Fibroblast of skin of right quadriceps (primary cell): ENCODE measurements at places on chromosomes 7 and 10.
A peak's percentile ranks its signal among the peaks of the same experiment; 100 is the strongest.

GRCh38 chr10:73859428-73859783, 14.9 kb downstream of the CAMK2G start:
- DNase-seq, result no peak

DNA sequence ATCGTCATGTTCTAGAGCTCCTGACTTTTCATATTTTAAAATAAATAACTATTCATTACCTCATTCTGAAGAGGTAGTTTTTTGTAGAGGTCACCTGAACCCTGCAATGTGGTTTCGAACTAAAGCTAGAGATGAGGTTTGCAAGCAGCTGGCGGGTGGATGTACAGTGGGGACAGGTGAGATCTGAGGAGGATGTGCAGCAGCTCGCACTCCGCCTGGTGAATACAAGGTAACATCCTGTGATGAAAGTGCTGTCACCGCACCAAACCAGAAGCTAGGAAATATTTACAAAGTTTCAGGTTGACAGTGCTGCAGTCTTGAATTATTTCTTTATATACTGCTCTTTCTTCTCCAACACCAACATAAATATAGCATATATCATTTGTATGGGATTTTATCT, 26.5 kb downstream of the NDUFB2 start:
- no peak for DNase-seq

GRCh38 chr10:60896810-60897209, 47.2 kb downstream of the RHOBTB1 start:
- no peak for DNase-seq

DNA sequence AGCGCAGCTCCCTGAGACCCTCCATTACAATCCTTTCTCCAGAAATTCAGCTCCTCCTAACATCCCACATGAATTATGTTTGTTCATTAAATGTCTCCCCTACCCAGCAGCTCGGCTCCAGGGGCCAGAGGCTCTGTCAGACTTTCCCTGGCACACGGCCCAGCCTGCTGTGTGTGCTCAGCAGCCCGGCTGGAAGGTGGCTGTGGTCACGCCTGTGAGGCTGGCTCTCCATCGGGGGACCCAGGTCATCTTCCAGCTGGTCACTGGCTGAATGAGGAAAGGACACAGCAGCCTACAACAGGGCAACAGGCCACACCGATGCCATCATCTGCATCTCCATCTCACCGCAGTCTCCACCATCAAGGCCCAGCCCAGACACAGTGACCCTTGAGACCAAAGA, 219.8 kb downstream of the MAD1L1 start:
- peak; percentile 65 for DNase-seq

- no peak for DNase-seq
Observed at GRCh38 chr7:68020102-68020501, 1023.5 kb downstream of the TYW1 start.

DNA sequence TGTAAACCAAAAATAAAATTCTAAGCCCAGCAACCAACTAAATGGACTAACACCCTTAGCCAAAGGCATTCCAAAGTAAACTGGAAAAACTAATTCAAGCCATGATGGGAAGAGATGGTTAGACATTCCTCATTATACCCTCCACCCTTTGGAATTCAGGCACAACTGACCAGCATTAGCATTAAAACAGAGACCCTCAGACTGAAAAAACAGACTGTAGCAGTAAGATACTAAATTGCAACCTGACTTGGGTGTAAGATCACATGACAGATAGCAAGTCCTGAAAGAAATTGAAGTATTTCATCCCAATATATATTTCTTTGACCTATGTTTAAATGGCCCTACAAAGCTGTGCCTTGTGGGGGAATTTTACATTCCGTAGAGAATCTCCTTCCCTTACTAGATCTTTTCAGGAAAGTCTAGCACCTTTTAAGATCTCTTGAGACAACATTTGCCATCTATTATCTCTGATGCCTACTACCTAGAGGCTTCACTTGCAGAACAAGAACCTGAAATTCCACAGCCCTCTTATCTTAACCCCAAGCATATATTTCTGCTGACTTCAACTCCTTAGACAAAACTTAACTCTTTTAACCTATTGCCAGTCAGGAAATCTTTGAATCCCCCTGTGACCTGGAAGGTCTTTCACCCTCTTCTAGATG, 750.2 kb upstream of the IGFBP3 start:
- no peak for DNase-seq

DNA sequence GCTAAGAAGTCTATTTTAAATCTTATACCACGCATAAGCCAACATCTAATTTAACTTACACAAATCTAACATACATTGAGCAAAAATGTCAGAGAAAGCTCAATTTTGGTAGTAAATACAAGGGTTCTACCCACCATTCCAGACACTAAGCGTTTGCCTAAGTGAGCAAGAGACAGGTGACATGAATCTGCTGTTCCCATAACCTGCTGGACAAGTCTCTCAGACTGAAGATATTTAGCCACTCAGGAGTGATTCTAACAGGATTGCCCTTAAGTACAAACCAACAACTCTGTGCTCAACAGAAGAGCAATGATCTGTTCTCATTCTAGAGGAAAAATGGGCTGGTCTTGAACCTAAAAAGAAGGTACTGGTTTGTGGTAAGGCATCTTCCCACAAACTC, 18.8 kb downstream of the EZH2 start:
- DNase-seq, result no peak

- DNase-seq, result no peak
Observed at GRCh38 chr7:151666886-151667285, 147.2 kb upstream of the RHEB start.

- DNase-seq, result no peak
Observed at GRCh38 chr7:2717293-2718261, 29.6 kb downstream of the AMZ1 start.

GRCh38 chr10:132518572-132519381, 18.8 kb upstream of the INPP5A start:
- DNase-seq, result no peak

DNA sequence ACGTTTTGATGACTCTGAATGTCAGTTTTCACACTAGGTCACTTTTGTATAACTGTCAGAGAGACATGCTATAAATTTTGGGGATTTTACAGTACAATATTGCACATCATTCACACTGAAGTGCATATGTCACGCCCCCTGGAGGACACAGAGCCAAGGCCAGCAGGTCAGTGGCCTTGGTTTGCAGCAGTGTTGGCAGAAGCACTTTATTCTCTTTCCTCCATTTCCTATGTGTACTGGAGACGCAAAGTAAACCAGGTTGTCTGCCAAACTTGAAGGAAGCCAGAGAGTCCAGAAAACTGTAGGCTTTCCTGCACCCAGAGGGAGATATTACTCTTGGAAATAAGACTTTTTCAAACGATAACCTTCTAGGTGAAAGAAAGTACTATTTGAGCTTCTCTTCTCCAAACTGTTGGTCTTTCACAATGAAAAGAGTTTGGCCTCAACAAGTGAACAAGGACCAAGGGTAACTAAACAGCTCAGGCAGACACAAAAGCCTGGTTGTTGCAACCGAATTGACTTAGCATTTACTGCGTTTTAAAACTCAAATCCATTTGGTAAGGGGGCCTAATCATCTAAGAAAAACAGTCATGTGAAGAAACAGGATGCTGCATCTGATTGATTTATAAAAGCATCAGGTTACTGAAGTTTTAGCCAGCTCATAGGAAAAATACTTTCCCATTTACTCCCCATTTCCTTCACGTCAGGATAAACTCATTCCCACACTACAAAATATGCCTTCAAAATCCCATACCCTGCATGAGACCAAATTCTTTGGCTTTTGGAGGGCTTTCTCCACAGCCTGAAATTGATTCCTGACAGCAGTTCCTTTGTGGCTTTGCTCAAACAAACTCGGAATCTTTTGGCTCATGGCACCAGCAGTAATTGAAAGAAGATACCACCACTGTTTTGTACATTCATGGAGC, 83.0 kb upstream of the SEC61G start:
- DNase-seq, result peak; percentile 94

DNA sequence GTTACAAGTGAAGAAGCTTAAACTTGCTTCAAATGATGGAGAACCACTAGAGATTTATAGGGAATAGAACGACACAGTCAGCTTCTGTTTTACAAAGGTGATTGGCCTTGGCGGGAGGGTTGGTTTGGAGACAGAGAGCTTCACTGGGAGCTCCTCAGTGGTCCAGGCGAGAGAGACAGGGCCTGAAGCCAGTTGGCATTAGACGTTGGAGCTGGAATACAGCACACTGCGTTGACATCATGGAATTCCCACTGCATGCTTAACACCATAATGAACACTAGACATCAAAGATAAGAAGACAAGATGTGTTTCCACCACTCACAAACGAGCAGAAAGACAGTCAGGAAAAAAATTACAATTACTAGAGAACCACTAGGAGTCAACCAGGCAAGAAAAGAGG, 67.8 kb downstream of the TBXAS1 start:
- DNase-seq, result no peak

GRCh38 chr10:69504576-69505250, 53.4 kb downstream of the TSPAN15 start:
- DNase-seq, result no peak

DNA sequence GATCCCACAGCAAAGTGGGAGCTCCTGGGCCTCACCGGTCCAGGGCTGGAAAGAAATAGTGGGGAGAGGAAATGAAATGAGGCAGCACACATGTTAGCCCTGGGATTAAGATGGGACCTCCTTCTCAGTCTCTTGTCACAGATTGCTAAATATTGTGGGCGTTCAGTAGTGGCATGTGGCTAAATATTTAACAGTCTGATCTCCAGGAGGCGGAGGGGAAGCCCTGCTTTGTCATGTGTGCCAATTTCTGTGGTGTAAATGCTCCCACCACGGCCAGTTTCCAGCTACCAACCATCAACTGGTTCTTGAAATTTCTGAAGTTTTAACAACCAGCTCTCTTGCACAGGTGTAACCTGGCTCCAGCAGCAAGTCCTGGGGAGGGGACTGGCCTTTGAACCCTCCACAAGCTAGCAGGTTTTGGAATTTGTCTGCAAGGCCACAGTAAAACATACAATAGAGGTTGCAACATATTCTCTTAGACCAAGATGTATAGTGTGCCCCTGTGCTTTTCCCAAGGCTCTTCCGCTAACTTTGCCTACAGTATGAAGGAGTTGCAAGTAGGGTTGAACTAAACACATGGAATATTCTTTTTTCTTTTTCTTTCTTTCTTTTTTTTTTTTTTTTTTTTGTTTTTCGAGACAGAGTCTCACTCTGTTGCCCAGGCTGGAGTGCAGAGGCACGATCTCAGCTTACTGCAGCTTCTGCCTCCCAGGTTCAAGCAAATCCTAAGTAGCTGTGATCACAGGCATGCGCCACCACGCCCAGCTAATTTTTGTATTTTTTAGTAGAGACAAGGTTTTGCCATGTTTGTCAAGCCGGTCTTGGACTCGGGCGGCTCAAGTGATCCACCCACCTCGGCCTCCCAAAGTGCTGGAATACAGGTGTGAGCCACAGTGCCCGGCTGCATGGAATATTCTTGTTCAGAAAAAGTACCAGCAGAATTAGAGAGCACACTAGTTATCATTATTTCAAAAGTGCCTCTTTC, 103.1 kb upstream of the PCBD1 start:
- DNase-seq, result no peak

DNA sequence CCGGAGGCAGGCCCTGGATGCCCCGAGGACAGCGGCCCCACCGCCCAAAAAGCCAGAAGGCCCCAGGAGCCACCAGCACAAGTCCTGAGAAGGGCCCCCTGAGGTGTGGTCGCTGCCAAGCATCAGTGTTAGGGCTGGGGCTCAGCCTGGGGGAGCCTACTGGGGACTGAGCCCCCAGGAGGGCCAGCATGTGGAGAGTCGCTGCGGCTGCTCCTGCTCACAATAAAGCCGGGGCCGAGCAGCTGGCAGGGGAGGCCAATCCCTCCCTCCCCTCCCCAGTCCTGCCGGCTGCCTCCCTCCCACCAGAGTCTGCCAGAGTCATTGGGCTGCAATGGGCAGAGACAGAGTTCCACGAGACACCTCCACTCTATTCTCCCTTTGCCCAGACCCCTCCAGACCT, 3.1 kb upstream of the ASIC3 start:
- no peak for DNase-seq

GRCh38 chr7:375321-375831, 85.4 kb downstream of the FOXL3 start:
- DNase-seq, result no peak

GRCh38 chr7:84384417-84384816, 189.8 kb upstream of the SEMA3A start:
- no peak for DNase-seq

GRCh38 chr7:55185321-55185802, 166.5 kb downstream of the EGFR start:
- no peak for DNase-seq

DNA sequence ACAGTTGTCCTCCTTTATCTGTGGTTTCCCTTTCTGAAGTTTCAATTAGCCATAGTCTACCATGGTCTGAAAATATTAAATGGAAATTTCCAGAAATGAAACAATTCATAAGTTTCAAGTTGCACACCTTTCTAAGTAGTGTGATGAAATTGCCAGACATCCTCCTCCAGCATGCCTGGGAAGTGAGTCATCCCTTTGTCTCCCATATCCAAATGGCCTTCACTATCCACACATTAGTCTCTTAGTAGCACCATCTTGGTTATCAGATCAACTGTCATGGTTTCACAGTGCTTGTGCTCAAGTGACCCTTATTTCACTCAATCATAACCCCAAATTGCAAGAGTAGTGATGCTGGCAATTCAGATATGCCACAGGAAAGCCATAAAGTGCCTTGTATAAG, 83.4 kb upstream of the PPP1R9A start:
- DNase-seq, result peak; percentile 71

DNA sequence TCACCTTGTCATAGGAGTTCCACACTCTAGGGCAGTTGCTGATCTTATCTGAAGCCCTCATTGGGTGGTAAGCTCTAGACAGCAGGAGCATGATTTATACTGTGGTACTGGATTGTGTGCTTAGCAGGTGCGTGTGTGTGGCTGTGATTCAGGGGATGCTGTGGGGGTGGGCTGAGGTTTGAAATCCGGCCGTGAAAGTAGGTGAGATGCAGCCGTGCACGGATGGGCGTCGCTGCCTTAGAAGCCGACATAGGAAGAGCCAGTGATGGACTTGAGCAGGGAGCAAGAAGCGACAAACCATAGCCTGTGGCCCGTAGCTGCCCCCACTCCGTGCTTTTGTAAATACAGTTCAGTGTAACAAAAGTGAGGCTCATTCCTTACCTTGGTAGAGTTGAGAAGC, 38.2 kb downstream of the PROSER2 start:
- DNase-seq, result no peak

DNA sequence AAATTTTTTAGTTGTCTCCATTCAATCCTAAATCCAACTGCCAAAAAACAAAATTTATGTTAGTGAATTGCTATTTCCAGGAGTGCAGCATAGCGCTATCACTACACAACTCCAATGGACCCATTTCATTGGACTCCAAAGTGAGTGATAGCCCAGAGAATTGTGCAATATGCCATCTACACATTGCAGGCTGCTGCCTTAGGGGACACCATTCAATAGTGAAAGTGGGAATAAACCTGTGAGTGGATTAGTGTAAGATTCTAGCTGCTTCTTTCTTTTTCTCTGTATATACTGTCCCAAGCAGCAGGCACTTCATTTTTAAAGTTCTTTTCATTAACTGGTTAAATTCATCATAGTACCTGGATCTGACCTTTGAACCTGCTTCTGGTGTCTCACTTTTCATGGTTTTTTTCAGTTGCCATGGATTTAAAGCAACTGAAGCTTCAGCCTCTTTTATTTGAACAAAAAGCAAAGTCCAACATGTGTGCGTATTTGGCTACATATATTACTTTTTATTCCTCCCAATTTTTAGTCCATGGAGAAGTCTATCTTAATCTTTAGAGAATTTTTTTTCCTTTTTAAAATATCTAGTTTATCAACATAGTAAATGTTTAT, 97.3 kb downstream of the DGKB start:
- no peak for DNase-seq

GRCh38 chr7:69599286-69599954, 1.1 kb downstream of the AUTS2 start:
- peak; percentile 41 for DNase-seq
